ENCODE measurements at places on chromosomes 13 and 19. TPM values are rescaled to one million over a fixed set of nuclear protein-coding genes. Genes with fewer than 3 reads are reported as not detected.

The DUXA gene
- not detected for total RNA-seq

The FOXA3 gene
- 19.0 TPM for total RNA-seq

DNA sequence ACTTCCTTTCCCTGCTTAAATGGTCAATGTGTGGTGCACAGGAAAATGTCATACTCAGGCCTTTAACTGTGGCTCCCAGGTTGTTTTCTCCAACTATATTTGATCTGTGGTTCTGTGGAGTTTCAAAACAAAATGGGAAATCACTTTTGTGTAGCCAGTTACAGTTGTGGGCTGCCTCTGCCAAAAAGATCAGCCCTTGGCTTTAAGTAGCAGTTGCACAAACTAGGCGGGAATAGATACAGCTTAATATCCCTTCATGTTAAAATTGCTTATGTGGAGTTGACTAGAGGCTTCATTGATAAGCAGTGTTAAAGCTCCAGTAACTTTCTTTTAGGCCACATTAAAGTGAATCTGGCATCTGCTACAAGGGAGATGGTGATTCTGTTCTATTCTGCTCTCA, 284.8 kb downstream of the SHISA2 start:
- H3K4me1 ChIP-seq: no peaks in the 10 kb centered on the region
- no peaks in the 10 kb centered on the region for H3K27me3 ChIP-seq
- H3K4me3 ChIP-seq: no peak overlapping the region

The OLFM4 gene
- total RNA-seq: not detected

DNA sequence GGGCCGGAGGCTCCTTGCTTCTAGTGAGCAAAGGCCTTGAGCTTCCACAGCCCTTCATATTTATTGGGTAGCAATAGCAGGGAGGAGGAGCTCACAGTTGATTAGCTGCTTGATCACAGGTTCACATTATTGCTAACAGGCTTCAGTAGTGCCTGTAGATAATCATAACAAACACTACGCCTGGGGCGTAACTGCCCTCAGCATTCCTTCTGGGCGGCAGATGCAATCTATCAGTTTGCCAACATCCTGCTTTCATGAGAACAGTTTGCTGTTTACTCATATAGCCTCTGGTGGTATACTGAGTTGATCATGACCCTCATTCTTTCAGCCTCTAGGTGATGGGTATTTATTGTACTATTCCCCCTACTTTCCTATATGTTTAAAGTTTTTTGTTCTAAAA, 149.4 kb downstream of the B3GLCT start:
- H3K4me1 ChIP-seq: no peaks in the 10 kb centered on the region
- H3K36me3 ChIP-seq: no peaks in the 10 kb centered on the region
- no peak overlapping the region for H3K27ac ChIP-seq
- no peak overlapping the region for H3K4me3 ChIP-seq
- H3K27me3 ChIP-seq: no peaks in the 10 kb centered on the region

- no peak overlapping the region for H3K4me3 ChIP-seq
- no peak overlapping the region for H3K27ac ChIP-seq
- H3K27me3 ChIP-seq: no peaks in the 10 kb centered on the region
- H3K36me3 ChIP-seq: no peaks in the 10 kb centered on the region
- DNase-seq: peak; percentile 60
- H3K4me1 ChIP-seq: no peaks in the 10 kb centered on the region
Observed at GRCh38 chr19:5436106-5436947, 18.9 kb upstream of the ZNRF4 start.

The CC2D1A gene
- 48.2 TPM for total RNA-seq

DNA sequence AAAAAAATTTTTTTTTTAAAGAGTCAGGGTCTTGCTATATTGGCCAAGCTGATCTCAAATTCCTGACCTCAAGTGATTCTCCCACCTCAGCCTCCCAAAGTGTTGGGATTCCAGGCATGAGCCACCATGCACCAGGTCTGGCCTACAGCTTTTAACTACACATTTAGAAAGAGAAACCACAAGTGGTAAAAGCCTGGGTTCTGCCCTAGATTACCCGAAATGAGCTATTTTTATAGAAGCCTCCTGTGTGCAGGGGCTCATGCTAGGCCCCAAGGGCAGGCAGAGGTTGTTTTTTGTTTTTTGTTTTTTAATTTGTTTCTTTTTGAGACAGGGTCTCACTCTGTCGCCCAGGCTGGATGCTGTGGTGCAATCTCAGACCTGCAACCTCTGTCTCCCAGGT, 14.0 kb upstream of the MYADM start:
- H3K4me1 ChIP-seq: no peaks in the 10 kb centered on the region
- no peaks in the 10 kb centered on the region for H3K36me3 ChIP-seq
- DNase-seq: no peak
- H3K4me3 ChIP-seq: no peak overlapping the region

The MYO16 gene
- not detected for total RNA-seq

The R3HDM4 gene
- total RNA-seq: 57.7 TPM

The KLC3 gene
- total RNA-seq: 7.1 TPM

DNA sequence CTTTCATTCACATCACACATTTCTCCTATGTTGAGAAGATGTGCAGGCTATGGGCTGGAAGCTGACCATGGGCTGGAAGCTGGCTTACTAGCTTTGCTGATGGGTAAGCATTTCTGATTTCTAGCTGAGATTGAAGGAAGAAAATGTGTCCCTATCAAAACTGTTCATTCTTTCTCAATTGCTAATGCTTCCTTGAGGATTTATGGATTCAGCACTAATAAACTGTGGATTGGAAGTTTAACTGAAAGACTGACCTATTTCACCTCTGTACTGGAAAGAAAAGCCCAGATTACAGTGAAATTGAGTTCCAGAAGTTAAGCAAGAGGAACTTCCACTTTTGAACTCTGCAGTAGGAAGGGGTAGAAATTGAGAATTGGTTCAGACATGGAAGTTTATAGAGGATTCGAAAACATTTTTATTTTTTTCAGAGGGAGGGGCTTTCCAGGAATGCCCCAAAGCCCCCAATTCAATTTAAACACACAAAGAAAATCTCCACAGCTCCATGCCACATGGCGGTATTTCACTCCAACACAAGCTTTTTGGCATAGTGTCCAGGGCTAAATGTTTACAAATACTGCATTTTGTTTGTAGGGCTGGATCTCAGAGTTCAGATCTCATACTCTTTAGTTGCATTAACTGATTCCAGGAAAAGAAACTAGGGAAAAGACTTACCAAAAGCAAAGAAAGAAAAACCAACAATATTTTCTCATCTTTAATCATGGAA, 61.2 kb upstream of the ARGLU1 start:
- no peak for DNase-seq
- no peak overlapping the region for H3K27ac ChIP-seq
- no peaks in the 10 kb centered on the region for H3K27me3 ChIP-seq
- H3K36me3 ChIP-seq: no peaks in the 10 kb centered on the region
- H3K4me1 ChIP-seq: no peaks in the 10 kb centered on the region

DNA sequence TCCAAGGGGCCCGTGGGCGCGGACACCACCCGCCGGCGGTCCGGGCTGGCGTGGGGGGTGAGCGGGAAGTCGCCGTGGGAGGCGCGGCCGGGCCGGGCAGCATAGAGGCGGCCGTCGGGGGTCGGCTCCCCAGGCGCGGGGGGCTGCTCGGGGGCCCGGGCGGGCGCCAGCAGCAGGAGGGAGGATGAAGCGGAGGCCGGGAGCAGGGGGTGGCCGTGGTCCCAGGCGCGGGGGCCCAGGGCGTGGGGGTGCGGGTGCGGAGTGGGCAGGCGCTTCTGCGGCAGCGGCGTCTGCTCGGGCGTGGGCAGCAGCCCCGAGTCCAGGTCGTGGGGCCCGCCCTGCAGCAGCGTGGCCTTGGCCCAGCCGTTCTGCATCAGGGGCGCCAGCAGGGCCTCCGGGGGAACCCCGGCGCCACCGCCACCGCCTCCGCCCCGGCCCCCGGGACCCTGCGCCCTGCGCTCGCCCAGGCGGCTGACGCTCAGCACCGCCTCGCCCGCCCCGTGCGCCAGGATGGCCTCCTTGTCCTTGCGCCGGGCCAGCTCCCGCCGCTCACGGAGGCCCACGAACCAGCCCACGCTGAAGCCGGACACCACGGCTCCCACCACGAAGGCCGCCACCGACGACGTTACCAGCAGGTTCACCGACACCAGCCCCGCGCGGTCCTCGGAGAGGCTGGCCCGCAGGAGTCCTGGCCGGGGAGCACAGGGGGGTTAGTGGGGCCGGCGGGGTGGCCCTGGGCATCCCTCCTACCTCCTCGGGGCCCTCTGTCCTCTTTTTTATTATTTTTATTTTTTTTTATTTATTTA, 4.2 kb upstream of the LRG1 start:
- H3K27me3 ChIP-seq: no peaks in the 10 kb centered on the region
- no peak overlapping the region for H3K27ac ChIP-seq
- no peak overlapping the region for H3K4me3 ChIP-seq
- H3K36me3 ChIP-seq: no peaks in the 10 kb centered on the region

- no peak overlapping the region for H3K4me3 ChIP-seq
- no peaks in the 10 kb centered on the region for H3K27me3 ChIP-seq
- no peaks in the 10 kb centered on the region for H3K36me3 ChIP-seq
- no peak overlapping the region for H3K27ac ChIP-seq
Observed at GRCh38 chr13:32752997-32753606, 166.8 kb downstream of the PDS5B start.
